ENCODE measurements at places on chromosomes 6 and 20.

- no peak for DNase-seq
Observed at GRCh38 chr20:22940350-22940749, 94.8 kb upstream of the SSTR4 start.

DNA sequence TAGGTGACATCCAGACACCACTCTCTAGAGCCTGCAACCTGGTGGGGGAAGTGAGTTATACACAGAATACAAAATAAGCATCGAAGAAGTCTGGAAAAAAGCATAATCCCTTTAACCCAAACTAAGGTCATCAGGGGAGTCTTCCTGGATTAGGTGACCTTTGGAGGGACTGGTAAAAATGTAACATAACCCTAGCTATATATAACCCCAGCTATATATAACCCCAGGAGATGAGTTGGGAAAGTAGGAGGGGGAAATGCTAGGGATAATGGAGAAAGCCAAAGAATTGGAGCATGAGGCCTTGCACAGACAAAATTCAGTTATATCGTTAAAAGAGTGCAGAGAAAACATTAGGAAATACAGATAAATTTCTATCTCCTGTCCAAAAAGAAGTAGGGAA is 164.8 kb downstream of the QRSL1 start:
- no peak for DNase-seq

DNA sequence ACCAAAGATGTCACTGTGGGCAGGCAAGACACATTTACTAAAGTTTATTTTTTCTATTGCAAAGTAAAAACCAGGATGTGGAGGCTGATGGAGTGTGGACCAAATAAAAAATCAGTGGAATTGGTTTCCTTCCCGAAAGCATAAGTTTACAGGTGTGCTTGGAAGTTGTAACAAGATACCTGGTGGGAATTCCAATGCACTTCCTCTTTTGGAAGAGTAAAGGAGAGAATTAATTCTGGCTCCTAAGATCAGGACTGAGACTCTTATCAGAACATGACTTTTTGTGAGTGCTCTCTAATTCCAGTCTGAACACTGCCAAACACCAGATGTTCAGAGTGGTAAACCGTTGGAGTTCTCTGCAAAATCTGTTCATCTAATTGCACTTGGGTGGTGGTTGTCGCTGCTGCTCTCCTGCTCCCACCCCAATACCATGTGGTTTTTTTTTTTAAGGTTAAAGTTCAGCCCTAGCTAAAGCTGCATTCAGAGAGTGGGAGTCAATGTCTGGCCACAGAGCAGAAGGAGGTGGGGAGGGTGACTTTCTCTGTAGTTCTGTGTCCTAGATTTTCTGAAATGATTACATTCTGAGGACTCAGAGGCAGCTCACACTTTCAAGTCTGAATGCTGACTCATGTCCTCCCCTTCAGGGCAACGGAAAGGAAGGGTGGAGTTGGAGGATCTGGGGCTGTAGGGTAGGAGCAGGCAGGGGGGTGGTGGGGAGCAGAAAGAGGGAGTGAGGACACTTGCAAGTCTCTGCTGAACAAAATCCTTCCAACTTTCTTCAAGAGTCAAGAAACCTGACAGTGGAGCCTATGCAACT is 275.8 kb upstream of the PRDM1 start:
- DNase-seq = no peak

DNA sequence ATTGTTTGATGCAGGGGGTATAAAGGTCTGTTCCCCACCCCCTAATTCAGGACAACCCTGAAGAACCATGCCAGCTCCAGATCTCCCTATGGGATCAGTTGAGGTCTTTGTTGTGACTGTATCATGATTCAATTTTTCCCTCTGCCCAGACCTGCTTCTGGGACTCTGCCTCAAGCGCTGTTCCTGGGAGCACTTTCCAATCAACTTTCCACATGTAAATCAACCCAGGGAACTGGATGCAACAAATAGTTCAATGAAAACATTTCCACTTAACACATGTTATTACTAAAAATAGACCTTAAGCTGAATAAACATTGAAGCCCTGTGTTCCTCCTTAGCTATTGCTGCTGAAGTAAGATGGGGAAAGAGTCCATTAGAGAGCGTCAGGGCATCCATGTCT is 139.5 kb downstream of the C6orf58 start:
- DNase-seq = no peak

DNA sequence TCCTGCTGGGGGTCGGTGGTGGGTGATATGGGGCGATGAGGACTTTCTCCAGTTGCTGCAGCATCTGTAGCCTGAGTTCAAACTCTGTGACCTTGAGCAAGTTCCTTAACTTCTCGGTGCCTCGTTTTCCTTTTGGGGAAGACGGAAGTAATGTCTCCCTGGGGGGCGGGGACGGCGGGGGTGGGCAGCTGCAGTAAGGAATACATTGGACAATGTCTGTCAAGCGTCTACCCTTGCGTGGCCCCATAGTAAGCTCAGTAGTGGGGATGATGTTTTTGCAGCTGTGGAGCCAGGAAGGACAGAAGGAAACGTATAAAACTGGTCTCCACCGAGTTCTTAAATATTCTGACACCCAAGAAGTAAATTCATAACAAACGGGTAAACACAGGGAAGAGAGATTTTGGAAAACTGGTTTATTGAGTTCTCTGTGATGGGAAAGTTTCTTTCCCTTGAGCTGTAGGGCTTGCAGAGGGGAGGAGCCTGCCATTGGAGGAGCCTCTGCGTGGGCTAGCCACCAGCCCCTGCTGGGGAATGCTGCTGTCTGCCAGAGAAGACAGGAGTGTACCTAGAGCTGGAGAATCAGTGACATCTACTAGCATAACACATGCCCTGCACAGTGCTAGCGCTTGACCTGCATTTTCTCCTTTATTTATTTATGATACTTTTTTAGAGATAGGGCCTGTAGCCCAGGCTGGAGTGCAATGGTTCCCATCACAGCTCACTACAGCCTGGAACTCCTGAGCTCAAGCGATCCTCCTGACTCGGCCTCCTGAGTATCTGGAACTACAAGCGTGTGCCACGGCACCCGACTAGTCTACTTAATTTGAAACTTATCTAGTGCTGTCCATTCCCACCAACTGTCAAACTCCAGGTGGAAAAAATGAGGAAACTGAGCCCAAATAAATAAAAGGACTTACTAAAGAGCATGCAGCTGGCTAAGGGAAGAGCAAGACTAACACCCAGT is 1.2 kb upstream of the ACSS1 start:
- no peak for DNase-seq

- DNase-seq = no peak
Observed at GRCh38 chr6:170285482-170285881, 5.4 kb downstream of the DLL1 start.

- DNase-seq = no peak
Observed at GRCh38 chr6:31655349-31656237, at the start of gene APOM. Gene APOM, plus strand, starts transcription at chr6:31655894. Its CDS starts 73 bp downstream, at chr6:31655967.

DNA sequence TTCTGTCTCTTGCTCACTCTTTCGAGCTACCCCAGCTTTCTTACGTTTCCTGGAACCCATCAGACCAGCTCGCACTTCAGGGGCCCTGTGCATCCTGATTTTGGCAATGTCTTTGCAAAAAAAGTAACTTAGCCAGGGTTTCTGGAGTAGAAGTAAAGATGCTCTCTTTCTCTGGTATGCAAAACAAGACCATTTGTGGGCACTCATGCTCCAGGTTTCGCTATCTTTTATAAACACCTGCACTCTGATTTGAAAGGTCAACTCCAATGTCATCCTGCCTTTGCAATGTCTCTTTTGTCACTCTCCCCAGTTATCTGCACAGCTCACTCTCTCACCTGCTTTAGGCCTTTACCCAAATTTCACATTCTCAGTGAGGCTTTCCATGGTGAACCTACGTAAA is 869.1 kb downstream of the QKI start:
- no peak for DNase-seq

DNA sequence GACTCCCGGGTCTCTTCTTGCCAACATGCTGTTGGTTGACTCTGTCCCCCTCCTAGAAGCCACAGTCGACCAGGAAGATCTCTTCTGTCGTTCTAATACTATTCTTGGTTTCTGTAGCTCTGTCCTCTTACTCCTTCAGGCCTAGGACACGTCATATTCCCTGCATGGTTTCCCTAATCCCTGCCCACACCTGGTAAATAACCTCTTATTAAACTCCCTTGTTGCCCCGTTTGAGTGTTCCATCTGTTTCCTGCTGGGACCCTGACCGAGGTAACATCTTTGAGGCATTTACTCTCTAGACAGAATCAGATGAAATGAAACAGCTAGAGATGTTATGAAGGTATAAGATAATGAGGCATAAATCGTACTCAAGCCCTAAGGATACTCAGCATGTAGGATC is 68.1 kb downstream of the PLCB4 start:
- DNase-seq = no peak

GRCh38 chr6:132651062-132651461 is 7.9 kb downstream of the TAAR1 start:
- no peak for DNase-seq

DNA sequence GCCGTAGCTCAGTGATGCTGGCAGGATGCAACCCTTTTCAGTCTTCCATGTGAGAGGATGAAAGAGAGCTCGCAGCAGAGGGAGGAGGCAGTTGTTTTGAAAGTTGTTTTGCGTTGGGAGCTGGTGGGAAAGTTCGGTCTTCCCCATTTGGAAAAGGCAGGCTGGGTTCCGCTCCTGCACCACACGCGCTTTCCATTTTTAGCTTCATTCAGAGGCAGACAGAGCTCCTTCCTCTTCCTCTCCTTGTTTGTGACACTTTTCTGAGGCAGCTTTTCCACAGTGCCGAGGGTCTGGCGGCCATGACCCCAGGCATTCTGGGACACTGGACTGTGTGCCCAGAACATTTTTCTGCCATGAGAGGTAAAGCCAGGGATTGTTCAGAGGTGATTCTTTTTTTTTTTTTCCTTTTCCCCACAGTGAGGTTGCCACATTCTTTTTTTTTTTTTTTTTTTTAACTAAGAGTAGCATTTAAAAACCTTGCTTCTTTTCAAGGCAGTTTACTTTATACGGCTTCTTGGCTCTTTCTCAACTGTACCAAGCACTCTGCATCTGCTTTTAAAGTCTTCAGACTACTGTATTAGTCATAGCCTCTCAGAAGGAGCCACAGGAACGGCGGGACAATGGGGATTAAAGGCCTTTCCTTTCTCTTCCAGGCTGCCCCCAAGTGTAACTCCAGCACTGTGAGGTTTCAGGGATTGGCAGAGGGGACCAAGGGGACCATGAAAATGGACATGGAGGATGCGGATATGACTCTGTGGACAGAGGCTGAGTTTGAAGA is 1.6 kb downstream of the PRDM1 start:
- no peak for DNase-seq

DNA sequence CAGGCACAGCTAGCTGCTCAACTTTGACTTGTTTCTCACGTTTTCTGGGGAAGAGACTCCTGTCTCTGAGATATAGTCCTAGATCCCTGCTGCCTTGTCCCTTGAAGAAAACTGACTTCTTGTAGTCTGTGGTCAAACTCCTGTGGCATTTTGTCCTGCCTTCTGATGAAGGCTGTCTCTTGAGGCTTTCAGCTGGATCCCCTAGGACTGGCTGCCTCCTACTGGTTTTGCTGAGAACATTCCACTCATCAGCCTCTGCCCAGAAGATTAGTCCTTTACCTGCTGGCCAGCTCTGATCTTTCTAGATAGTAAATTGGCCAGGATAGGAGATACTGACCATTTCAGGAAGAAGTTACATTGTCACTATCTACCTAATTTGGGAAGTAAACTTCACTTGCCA is 71.9 kb upstream of the CNR1 start:
- no peak for DNase-seq

DNA sequence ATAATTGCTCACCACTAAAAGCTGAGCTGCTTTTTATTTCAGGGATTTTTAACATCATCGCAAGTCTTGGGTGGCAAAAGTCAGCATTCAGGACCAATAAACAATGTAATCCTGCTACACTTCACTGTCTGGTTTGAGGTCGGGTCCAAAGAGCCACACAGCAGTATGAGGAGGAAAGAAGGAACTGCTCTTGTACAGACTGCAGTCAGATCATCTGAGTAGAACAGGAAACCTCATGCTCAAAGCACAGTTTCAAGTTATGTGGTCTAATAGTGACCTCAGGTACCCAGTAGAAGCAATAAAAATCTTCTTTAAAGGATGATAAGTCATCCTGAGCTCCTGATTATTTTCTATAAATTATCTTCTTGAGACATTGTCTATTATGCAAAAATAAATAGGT is 211.4 kb downstream of the FUT9 start:
- no peak for DNase-seq

DNA sequence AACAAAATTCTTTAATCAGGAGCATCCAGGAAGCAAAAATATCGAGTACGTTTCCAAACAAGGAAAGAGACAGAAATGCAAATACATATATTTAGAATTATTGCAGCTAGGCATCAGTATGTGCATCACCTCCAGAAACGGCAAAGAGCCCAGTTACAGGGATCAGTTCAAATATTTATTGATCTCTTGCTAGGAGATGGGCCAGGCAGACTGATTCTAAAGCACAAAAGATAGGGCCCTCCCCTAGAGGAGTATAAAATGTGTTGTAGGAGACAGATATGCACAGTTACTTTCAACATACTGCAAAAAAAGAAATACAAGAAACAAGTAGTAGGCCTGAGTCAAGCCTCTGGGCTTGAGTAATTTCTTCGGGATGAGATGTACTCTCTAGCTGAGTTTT is 80.7 kb upstream of the NHSL1 start:
- DNase-seq = no peak

DNA sequence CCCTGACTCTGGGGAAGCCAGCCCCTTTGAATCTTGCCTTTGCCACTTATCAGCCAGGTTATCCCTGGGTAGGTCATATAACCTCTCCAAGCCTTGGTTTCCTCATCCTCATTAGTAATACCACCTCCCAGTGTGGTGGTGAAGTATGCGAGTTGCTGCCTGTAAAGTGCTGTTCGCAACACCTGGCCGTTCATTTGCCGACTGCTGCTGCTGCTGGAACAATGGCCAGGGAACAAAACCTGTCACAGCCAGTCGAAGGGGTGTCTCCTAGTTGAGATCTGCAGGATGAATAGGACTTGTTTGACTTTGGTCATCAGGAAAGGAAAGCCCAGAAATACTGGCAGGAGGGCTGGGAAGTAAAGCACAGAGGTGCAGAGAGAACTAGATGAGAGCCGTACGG is 6.1 kb downstream of the MANBAL start:
- DNase-seq = peak; percentile 89

All from NCI-H1105 (cell line).